ENCODE measurements at places on chromosomes 5 and 9.

GRCh38 chr5:122773619-122774018 is 1.3 kb upstream of the SNX2 start:
- DNase-seq, result no peak

- no peak for DNase-seq
These were observed 45.0 kb upstream of the IPPK start for GRCh38 chr9:92714787-92715487.

- DNase-seq, result no peak
These were observed 175.2 kb downstream of the GAS1 start for GRCh38 chr9:86771941-86772634.

- peak; percentile 9 for DNase-seq
These were observed 68.8 kb upstream of the ABL1 start for GRCh38 chr9:130766021-130766926.

DNA sequence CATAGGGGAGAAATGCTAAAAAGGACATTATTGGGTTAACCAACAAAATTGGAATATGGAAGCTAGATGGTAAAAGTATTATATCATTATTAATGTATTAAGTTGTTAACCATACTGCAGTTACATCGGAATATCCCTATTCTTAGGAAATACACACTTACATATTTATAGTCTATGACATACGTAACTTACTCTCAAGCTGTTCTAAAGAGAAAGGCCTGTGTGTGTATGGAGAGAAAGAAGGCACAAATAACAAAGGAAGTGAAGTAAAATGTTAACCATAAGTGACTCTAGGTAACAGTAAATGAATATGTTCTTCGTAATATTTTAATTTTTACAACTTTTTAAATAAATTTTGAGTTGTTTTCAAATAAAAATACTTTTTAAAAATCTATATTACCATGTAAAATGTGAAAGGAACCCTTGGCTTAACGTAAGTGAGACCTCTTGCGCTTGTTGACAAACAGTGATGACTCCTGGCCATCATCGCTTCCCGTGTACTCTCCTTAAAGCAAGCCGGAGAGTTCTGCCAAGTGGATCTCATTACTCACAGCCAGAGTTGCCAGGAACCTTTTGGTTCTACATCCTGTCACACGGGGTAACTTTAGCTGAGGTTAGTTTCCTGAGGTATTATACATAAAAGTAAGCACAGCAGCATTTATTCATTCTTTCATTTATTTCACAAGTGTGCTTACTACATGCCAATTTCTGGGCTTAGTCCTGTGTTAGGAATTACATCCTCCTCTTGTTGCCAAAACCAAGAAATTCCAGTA is 165.4 kb downstream of the EPB41L4A start:
- no peak for DNase-seq

DNA sequence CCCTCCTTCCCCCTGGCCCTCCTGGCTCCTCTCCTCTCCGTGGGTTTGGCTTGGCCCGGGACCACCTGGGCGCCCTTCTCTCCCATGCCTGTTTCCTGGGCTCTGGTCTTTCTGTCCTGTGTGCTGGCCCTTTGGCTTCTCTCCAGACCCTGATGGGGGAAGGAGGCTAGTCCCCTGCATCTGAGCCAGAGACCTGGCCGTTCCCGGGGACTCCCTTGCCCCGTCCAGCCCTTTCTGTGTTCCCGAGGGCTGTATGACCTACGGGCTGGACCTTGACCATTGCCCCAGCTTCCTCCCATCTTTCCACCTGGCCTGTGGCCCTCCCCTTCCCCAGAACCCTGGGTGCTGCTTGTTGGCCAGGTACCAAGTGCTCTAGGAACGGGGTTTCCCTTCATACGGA is 8.4 kb downstream of the NELFB start:
- DNase-seq, result no peak

GRCh38 chr5:12023614-12024241 is 119.5 kb upstream of the CTNND2 start:
- no peak for DNase-seq

DNA sequence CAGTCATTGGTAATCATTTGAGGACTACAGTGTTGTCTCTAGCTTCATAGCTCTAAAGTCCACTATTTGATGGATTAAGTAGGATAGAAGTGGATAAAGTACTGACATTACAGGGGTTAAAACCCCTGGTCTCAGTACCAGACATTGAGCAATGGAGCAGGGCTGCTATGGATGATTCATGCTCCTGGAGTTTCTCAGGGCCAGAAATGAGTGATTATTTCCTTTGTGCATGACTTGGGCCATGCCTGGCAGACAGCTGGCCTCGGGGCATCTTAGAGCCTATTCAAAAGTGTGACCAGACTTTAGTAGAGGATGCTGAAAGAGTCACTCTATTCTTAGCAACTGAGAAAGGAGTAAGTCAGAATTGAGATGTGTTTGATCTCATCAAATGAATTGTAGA is 350.7 kb upstream of the TLE4 start:
- no peak for DNase-seq

DNA sequence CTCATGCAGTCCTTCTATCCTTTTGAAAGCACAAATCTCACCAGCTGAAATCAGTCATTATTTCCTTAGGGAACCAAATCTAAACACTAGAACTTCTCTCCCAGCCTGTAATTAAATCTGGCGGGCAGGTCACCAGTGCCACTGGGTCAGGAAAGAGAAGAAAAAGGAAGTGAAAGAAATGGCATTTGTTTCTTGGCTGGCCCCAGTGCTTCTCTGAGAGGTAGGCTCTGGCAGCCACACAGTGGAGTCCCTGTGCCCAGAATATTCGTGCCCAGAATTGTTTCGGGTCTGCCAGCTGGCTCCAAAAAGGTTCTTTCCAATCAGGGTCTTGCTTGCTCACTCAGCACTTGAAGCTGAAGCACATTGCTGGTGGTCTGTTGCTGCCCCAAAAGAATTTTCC is 133.9 kb upstream of the MTAP start:
- DNase-seq, result no peak

- no peak for DNase-seq
These were observed 60.6 kb downstream of the SLC1A3 start for GRCh38 chr5:36666986-36667385.

DNA sequence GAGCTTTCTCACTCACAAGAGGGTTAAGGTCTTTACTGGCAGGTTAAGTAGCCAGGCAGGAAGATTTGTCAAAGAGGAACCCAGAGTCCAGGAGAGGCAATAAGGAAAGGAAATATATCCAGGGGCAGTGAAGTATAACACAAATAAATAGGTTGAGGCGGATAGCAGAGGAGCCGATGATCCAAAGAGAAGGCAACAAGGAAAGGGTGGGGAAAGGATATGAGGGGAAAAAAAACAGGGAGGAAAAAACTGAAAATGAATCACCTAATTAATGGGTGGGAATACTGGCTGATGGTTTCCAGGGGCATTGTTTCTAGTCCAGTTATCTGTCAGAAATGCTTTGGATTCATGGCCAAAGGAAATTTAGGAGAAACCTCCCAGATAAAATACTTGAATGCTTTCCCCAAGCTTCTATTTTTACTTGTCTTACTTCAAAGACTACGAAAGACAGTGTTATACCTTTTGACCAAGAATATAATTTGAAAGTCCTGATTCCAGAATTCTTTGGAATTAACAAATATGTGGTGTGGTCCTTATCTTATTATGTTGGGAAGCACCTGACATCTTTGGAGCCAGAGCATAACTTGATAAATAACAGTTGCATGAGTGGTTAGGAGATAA is 146.5 kb downstream of the AOPEP start:
- DNase-seq, result no peak

GRCh38 chr9:115413304-115413703 is 295.3 kb upstream of the TNC start:
- DNase-seq, result no peak

DNA sequence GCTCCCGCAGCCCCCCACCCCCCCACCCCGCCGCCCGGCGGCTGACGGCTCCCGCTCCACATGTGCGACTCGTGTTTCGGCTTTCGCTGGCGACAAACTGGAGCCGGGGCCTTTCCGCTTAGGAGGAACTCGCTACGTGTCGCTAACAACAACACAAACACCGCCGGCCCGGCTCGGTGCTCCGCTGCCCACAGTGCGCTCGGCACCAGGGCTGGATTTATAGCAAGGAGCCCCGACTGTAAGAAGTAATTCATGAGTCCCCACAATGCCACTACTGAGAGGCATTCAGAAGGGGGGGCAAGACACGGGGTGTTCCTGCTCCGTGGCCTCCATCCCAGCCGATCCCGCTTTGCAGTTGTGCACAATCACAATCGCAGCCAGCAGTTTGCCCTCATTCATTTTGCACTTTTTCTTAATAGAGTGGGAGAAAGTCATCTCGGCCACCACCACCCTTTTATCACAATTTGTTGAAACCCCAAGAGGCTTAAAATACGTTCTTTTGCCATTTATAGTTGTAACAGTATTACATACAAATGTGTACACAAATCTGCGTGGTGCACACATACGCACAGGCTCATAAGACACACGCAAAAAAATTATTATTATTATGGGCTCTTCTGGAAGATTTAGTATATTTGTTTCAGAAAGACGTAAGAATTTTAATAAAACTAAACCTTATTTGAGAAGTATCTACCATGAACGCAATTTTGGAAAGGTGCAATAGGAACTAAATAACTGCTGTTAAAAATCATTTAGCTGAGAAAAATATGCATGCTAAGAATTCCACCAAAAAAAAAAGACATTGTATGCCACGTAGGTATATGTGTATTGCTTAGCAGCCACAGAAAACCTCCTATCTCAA is 48.1 kb downstream of the EBF1 start:
- no peak for DNase-seq

DNA sequence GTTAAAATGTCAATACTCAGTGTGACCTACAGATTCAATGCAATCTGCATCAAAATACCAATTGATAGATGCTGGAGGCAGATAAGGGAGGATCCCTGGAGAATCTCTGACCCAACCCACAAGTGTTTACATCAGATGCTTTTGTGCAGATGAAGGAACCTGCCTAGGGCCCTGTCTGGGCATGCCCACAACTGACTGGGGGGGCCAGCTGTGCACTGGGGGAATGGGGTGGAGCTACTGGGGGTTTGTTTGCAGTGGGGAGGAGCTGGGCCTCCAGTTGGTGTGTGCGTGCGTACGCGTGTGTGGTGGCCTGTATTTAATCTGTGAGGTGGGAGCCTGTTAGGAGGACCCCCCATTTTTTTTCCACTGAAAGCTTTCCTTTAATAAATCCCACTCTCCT is 244.9 kb downstream of the TRIM36 start:
- DNase-seq, result no peak

- peak; percentile 34 for DNase-seq
These were observed at the start of gene SLCO4C1 for GRCh38 chr5:102296178-102296817. SLCO4C1 (minus strand) TSS chr5:102296284; CDS start chr5:102296262, 22 bp downstream.

DNA sequence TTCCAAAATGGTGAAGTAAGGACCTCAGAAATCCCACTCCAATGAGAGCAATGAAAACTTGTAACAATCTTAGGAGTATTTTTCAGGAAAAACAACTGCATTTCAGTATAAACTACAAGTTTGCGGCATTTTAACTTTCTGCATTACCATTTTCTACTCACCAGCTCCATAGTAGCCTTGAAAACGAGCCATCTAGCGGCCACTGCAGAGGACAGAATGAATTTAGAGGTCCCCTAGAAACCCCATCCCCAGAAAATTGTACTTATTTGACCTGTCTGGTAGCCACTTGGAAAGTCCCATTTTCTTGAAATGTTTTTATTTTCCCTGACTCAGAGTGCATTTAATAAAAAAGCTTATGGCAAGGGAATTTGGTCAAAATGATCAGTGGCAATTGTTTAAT is 205.4 kb upstream of the ITGA1 start:
- DNase-seq, result no peak

- no peak for DNase-seq
These were observed 213.2 kb downstream of the TMC1 start for GRCh38 chr9:72734631-72735030.

DNA sequence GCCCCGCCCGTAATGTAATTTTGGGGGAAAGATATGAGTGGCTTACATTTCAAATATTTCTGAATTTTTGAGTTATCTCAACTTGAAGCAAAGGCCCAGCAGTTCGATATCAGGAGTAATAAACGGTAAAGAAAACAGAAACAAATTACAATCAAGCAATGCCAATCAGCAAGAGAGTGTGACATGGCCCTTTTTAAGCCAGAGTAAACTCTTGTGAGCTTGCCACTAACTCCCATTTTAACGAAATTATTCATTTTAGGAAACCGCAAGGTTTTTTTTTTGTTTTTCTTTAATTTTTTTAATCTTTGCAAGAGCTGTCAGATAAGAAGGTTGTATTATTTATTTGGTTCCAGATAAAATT is 17.6 kb upstream of the CDK7 start:
- DNase-seq, result no peak

DNA sequence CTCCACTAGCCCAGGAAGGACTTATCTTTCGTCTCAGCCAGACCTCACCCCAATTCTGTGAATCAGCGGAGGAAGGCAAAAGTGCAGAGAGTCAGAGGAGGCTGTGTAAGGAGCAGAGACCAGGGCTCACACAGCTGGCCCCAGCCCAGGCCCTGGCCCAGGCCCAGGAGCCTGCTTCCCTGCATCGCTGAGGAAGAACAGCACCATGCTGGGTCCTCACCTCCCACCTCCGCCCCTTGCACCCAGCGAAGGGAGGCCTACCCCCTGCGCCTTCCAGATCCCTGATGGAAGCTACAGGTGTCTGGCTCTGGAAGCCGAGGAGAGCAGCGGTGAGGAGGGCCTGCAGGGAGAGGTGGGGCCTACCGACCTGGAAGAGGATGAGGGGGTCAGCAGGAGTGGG is 22.3 kb upstream of the SYNPO start:
- no peak for DNase-seq

- no peak for DNase-seq
These were observed 1.6 kb downstream of the ARSI start for GRCh38 chr5:150301170-150301505.

- no peak for DNase-seq
These were observed 3.9 kb upstream of the BTNL9 start for GRCh38 chr5:181035991-181036815.

DNA sequence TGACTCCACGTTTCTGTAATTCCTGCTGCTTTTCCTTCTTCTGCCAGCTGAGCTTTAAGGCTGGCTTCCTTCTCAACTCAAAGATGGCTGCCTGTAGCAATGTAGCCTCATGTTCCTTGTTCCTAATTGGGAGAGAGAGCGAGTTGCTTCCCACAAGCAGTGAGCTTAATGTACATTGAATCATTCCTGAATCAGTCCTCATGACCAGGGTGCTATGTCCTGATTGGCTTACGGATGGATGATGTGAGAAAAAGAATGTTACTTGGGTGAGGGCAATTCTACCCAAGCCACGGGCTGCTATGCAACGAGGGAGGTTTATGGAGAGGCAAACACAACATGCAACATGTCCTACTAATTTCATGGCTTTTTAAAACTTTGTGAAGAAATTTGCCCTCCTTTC is 356.2 kb downstream of the RASEF start:
- DNase-seq, result no peak
